ENCODE measurements at places on chromosomes 4 and X.

GRCh38 chrX:46758956-46759644 lies at the start of gene SLC9A7:
Gene SLC9A7 (minus strand): TSS chrX:46759118. CDS start chrX:46759029, 89 bp downstream.
- DNase-seq = peak; percentile 78

DNA sequence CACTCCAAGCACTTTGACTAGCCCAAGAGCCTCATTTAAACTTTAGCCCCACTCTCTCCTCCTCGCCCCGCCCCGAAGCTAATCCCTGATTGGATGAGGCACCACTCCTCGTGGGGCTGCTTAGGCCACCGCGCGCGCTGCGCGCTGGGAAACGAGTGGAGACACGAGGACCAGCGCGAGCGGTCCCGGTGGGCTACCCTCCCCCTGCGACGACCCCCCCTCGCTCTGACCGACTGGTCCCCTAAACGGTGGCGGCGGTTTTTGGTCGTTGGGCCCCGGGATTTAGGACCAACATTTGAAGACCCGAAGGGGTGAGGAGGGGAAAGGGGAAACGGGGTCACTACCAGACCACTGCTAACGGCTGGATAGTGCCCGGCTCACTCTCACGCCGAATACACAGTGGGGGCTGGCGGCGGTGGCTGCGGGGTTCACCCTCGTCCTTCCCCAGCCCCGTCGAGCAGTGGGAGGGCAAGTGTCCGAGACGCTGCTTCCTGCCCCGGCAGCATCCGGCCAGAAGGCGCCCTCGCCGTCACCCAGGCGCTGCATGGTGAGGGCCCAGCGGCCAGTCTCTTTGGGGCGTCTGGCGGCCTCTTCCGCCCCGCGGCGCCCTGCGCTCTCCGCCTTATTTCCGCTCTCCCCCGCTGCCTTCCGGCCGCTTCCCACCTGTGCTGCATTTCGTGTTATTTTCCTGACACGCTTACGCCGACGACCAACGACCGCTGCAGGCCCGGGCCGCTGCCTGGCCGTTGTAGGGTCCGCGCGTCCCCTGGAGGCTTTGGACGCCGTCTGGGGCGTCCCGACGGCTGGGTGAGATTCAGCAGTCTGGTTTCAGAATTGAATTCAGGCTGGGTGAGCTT lies at the start of gene RBM46:
RBM46 (plus strand) TSS at position 147 of the 857 bp plus-strand sequence. CDS start 15,481 bp downstream, outside the sequence.
- no peak for DNase-seq

GRCh38 chr4:1676605-1677525 lies 7.2 kb downstream of the FAM53A start:
- DNase-seq = no peak

DNA sequence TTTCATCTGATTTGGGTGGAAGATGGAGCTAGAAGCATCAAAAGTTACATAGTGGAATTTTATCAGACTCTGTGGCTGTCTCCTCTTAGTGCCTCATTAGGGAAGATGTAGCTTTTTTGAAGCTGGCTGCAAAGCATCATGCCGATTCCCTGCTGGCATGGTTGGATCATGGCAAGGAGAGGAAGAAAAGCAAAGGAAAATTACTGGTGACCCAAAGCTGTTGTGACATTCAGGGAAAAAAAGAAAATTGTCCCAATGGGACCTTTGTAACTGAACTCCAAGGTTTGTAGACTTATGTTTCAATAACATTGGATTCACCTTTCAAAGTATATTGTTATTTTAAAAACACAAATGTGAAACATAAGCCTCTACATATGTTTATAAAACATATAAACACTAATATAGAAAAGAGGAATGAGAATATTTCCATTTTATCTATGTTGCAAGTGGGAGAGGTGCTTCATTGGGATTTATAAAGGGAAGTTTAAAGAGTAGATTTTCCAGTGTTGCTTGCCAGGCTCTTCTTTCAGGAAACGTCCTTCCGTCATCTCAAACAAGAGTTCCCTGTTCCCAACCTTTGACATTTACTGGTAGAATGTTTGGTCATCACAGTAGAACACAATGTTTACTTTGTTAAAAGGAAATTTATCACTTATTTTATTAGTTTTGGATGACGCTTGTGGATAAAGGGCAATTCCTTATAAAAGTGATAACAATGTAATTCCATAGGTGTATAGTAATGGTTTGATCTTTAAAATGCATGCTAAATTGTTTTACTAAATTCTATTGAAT lies 190.1 kb upstream of the GPRIN3 start:
- no peak for DNase-seq

DNA sequence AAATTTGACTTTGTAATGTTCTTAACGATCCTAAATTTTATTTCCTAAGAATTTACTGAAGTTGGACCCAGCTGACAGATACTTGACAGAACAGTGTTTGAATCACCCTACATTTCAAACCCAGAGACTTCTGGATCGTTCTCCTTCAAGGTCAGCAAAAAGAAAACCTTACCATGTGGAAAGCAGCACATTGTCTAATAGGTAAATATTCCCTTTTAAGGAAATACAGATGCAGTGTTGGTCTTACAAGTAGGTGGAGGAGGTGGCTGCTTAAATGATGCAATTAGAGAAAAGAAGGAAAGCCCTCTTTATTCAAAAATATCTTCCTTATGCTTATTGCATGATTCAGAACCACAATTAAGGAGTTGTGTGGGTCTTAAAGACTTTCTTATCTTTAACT lies 73.5 kb downstream of the RS1 start:
- DNase-seq = no peak

DNA sequence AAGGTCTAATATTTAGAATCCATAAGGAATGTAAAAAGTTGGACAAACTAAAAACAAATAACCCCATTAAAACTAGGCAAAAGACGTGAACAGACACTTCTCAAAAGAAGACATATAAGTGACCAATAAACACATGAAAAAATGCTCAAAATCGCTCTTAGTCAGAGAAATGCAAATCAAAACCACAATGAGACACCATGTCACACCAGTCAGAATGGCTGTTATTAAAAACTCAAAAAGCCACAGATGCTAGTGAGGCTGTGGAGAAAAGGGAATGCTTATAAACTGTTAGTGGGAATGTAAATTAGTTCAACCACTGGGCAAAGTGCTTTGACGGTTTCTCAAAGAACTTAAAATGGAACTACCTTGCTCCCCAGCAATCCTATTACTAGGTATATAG lies 674.3 kb upstream of the MAGEB2 start:
- DNase-seq = no peak

DNA sequence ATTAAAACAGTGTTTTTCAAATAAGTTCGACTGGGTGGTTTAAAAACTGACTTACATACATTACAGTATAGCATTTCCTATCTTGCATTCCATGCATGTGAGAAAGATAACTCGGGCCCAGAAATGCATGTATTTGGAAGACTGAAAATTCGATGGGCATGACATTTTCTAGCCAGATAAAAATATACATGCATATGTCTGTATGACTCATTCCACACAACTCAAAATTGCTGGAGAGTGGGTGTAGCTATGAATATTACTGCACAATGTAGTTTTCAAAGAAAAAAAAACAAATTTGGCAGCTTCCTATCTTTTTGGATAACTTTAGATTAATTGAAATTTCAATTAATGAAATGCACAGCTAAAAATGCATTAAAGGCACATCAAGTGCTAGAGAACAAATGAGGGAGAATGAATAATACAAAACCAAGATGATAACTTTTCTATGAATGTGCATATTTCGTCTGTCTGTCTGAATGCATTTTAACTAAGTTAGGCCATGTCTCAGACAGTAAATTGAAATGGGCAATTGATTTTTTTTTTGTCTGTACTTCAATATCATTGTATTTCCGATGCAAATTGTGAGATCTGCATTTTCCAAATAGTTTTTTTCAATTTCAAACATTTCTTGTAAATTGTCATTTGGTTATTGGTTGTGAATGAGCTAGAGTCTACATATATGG lies 54.5 kb upstream of the GABRA2 start:
- no peak for DNase-seq

DNA sequence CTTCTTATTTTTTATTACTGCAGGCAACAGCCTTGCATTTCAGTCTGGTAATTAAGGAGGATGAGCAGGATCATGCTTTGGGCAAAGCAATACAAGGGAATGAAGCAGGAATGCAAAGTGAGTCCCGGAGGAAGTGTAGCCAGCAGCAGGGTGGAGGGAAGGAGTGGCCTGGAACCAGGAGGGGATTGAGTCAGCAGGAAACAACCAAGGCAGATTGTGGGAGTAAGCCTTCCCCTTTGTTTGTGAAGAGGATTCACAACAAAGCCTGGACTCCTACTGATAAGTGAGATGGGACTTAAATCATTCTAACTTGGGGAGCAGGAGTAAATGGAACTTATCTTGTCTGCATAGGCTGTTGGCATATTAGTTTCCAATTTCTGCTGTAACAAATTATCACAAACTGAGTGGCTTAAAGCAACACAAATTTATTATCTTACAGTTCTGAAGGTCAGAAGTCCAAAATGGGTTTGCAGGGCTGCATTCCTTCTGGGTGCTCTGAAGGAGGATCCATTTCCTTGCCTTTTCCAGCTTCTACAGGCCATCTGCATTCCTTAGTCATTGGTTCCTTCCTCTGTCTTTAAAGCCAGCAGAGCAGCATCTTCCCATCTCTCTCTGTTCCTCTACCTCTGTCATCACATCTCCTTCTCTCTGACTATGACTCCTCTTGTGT lies 93.2 kb upstream of the AP1S2 start:
- DNase-seq = no peak

DNA sequence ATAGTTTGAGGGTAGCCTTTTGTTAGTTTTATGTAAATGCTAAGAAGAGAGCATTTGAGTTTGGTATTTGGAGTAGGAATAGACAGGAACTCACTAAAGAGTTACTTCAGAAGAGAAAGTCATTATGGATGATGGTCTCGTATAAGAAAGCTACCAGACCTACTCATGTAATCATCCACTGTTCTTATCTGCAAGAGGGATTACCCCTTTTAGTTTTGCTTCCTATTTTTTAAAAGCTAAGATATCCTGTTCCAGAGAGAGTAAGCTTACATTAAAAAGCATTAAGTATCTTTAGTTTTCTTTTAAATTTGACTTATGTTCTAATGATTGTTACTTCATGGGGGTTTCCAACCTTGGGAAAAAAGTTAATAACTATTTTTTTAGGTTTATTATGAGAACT lies 12.5 kb upstream of the ART3 start:
- DNase-seq = no peak

DNA sequence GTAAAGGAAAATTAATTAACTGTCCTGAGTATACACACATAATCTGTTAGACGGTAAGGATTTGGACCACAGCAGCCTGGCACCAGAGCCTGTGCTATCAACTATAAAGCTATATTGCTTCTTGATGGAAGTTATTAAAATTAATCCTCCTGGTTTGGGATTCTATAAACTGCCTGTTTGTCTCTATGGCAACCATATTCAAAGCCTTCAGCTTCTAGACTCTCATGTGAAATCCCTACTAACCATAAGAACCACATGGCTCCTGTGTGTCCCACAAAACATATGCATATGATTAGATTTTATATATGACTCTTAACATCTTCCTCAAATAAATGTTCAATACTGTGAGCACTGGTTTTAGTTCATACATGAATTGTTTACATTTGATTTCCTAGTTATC lies 380.8 kb downstream of the ANKRD50 start:
- DNase-seq = no peak

- DNase-seq = no peak
Observed at GRCh38 chrX:8653956-8654355, 78.0 kb downstream of the ANOS1 start.

DNA sequence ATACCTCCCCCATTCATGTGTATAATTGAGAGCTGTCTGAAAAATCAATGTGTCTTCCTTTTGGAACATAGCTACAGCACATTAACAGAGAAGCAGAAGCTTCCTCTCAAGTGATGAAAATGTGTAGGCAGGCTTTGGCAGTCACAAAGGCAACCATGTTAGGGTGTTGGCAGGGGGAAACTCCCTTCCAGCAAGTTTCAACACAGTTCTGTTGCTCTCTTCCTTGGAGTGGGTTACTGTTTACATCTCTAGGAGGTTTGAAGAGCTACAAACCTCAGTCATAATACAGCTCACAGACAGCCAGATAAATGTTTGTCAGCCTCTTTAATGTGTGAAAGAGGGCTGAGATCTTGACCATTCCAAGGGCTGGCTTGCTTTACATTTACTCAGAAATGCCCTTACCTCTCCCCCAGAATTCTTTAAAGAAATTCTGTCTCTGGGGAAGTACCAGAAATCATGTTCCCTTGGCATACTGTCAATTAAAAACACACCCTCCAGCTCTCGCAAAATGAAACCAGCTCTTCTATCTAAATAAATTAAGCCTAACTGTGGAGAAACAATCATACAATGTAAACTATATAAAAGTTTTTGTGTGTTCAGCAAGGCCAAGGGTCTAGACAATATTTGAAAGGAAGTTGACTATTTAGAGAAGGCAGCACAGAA lies 18.9 kb downstream of the ZBTB33 start:
- DNase-seq = peak; percentile 32

DNA sequence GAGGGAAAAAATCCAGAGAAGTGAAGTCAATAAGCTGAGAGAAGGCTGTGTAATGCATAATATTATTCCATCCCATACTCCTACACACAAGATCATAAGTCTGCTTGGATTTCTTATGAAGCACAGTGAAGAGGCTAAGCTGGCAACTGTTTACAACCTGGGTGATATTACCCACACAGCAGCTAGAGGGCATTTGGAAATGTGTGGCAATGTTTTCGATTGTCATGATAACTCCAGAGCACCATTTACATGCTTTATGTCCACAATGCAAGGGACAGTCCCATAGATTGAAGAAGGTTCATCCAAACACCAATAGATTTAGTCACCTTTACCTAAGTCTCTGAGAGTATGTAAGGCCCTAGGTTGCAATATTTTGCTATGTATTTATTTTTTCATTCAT lies 412.2 kb downstream of the PPP3CA start:
- DNase-seq = no peak

- DNase-seq = no peak
Observed at GRCh38 chr4:148327683-148328082, 114.5 kb downstream of the NR3C2 start.

- peak; percentile 28 for DNase-seq
Observed at GRCh38 chr4:99856166-99856565, 38.1 kb downstream of the LAMTOR3 start.

DNA sequence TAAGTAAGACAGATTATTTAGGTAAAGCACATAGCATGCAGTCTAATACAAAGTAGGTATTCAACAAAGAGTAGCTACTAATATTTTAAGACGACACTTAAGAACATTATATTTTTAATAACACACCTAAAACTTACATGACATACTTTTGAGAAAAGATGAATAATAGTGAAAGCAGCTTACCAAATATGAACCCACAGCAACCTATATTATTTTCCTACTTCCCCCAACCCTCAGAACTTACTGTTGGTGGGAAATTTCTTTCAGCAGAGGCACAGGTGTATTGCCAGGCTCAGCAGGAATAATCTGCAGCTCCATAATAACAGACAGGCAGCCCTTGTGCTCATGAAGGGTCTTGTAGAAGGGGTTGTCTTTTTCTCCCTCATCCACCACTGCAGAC lies 498.9 kb downstream of the GLUD2 start:
- DNase-seq = no peak

- DNase-seq = no peak
Observed at GRCh38 chrX:115564243-115564642, 3.3 kb downstream of the PLS3 start.

DNA sequence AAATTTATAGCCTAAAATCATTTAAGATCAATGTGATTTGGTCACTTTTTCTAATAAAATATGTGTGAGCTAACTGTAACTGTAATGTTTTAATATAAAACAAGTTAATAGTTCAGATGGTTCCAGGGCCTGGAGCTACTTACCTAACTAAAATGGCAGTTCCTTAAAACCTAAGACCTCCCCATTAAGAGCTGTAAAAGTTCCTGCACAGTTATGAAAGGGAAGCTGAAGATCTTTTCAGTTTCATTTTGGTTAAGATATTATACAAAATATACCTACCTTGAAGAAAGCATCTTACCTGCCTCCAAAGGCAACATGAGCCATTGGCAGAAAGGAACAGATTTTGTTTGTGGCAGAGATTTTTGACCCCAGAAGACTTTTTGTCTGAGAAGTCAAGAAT lies 30.1 kb downstream of the HPF1 start:
- no peak for DNase-seq

GRCh38 chr4:39718366-39719323 lies 20.7 kb downstream of the UBE2K start:
- no peak for DNase-seq

Measured in CD4-positive, alpha-beta T cell treated with Interleukin-15 for 4 hours (primary cell).